Omental fat pad (tissue), 4 donors: ENCODE measurements at places on chromosomes 2 and 18.

- DNase-seq, result no peak
Observed at GRCh38 chr2:20612925-20613916, 37.7 kb downstream of the HS1BP3 start.

DNA sequence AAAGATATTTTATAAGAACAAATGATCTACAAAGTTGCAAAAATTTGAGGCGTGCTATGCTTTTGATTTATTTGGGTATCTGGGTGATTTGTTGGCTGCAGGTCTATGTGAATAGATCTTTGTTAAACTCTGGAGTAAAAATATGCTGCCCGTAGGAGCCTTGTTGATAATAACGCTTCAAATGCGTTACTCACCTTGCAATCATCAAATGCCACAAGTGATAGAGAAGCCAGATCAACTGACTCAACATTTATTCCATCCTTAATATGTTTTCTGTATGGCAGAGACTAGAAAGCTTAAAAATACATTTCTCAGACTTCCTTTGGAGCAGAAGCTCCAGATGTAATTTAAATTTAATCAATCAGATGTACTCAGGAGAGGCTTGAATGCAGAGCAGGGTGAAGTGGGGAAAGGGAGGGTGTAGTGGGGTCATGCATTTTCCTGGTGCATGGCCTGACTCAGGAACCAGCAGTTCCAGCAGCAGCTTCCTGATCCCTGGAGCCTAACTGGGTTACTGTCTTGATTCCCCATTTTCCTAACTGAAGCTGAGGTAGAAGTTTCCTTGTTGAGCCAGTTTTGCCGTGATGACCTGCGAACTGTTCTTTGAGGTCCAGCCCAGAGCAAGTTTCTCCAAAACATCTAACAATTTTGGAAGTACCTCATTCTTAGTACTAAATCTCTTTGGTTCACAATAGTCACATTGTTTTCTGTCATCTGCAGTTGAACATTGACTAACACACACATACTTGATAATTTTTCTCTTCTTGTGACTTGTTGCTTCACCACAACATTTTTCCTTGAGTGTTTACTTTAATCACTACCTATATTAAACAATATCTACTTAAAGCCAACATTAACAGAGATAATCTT is 284.7 kb upstream of the CWC22 start:
- no peak for DNase-seq

GRCh38 chr18:28459587-28459986 is 282.7 kb upstream of the CDH2 start:
- DNase-seq, result no peak

- no peak for DNase-seq
Observed at GRCh38 chr18:72985686-72986085, 117.9 kb upstream of the NETO1 start.

GRCh38 chr18:5628512-5629255 is 84.9 kb upstream of the EPB41L3 start:
- peak; percentile 32 for DNase-seq

DNA sequence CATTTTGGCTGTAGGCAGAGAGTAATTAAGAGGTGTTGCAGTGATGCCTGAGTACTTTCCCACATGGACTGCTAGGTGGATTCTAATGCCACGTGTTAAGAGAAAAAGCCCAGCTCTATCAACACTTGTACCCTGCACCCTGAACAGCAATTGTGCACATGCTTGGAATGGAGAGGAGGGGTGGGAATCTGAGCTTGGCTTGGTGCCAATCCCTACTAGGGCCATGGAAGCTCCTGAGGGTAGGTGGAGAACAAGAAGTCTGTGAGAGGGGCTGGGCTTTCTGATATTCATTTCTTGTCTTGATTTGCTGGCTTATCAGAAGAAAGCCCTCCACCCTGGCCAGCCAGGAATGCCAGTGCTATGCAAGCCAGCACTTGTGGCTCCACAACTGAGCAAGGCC is 292.2 kb downstream of the KCNS3 start:
- DNase-seq, result no peak

GRCh38 chr2:163405298-163405697 is 330.5 kb downstream of the FIGN start:
- DNase-seq, result no peak

GRCh38 chr2:197280015-197280702 is 30.4 kb downstream of the ANKRD44 start:
- DNase-seq, result no peak

DNA sequence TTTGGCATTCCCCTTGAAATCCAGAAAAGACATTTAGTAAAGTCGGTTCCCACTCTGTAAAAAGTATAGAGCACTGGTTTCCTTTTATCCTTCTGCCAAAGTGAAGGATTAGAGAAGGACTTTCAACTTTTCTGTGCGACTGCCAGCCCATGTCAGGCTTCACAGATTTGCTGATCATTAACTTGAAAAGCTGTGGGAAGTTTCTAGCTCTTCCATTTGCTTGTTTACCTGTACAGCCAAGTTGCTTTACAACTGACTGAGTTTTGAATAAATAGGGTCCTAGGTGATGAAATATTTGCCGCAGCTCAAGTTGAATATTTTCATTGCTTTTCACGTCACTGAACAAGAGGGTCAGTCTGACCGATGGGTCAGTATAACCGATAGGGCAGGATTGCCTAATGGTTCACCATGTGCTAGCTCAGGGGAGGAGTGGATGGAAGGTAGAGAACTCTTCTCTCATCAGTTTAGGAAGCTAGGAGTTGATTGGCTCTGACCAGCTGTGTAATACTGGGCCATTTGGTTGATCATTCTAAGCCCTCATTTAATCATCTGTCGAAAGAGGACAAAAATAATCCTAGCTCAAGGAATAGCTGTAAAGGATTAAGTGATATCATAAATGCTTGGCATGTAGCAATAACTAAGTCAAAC is 30.4 kb downstream of the UPP2 start:
- DNase-seq, result no peak

DNA sequence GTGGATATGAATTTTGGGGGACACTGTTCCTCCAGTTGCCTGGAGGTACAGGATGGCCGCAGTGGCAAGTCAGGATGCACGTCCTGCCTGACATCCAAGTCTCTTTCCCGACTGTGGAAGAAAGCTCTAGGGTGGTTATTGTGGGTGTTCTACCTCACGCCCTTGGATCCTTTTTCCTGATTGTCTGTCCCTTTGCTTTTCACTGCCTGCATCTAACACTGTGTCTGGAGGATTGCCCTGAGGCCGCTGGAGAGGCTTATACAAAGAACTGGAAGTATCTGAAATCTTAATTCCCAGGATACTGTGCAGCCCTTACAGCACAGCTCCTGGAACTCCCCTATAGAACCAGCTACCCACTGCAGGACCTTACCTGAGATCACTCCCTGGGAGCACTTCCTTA is 250.5 kb downstream of the TFCP2L1 start:
- DNase-seq, result no peak

DNA sequence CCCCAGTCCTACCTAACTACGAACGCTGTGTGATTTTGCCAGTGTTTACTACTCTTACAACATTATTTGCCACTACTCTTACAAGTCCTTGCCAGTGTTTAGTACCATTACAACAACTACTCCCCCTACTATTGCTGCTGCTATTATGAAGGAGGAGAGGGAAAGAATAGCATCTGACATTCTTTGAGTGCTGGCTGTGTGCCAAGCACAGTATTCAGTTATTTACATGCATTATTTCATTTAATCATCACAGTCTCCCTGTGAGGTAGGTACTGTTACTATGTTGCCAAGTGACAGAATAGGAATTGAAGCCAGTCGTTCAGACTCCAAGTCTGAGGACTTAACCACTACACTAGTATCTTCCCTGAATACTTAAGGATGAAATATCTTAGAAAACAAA is 185.9 kb upstream of the FOSL2 start:
- no peak for DNase-seq

- no peak for DNase-seq
Observed at GRCh38 chr18:54946149-54946581, 13.1 kb downstream of the CCDC68 start.

GRCh38 chr2:111919794-111920608 is 21.6 kb downstream of the MERTK start:
- DNase-seq, result no peak

DNA sequence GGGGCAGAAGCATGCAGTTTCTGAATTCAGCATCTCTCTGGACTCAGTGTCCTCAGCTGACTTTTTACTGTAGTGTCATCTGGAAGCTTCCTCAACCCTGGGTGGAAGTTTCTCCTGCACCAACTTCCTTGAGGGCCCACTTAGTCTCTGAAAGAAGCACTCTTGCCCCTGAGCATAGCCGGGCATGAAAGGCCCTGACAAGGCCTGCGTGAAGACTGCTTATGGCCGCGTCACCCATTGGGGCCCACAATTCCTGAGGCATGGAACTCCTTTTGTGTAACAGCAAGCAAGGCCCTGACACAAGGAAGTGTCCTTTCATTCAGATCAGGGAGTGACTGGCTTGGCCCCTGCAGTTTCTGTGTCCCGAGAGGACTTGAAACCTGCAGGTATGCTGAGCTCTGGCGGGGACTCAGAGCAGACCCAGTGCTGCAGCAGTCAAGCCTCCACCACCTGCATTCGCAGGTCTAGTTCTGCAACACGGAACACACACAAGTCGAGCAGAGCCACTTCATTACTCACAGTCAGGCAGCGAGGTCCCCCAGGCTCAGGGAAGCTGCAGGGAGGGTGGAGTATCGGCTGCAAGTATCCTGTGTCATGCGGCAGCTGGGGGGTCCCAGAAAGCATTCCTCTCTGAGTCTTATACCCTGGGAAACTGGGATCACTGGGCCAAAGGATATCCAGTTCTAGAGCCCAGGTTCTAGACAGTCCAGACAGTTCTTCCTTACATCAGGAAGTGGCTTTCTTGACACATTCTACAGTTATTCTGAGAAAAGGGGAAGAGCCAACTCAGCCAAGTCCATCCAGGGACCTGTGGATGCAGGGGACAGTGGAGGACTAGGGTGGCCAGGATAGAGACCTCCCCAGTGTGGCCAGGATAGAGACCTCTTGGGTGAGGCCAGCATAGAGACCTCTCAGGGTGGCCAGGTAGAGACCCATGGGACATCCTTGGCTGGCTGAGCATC is 35.6 kb upstream of the PRLH start:
- DNase-seq, result no peak

DNA sequence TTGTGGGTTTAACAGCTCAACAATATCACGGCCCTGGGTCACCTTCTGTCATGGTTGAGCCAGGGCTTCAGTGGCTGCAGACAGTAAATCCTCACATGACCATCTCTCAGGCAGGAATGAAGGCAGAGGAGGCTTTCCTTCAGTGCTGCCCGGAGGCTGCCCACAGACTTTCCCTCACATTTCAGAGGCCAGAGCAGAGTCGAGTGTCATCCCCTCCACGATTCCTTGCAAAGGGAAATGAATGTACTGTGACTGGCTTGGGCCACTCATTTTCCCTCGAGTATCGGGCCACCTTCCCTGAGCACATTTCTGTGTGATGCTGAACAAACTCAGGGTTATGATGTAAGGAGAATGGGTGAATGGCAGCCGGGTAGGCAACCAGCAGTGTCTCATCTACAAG is 10.0 kb upstream of the REEP1 start:
- DNase-seq, result no peak

DNA sequence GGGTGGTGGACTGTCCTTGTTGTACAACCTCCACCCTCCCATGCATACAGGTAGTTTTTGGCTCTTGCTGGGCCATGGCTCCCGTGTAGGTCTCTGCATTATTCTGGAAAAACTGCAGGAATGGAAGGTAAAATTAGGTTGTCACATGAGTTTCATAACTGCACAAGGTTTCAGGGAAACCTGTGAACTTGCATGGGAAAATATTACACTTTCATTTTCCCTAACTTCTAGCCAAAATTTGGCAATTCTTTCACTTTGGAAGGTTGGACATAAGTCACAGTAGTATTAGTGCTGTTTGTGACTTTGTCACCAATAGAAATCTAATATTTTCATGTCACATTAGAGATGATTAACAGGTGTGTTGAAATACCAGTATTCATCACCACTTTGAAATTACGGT is 118.1 kb upstream of the MGAT5 start:
- DNase-seq, result no peak

DNA sequence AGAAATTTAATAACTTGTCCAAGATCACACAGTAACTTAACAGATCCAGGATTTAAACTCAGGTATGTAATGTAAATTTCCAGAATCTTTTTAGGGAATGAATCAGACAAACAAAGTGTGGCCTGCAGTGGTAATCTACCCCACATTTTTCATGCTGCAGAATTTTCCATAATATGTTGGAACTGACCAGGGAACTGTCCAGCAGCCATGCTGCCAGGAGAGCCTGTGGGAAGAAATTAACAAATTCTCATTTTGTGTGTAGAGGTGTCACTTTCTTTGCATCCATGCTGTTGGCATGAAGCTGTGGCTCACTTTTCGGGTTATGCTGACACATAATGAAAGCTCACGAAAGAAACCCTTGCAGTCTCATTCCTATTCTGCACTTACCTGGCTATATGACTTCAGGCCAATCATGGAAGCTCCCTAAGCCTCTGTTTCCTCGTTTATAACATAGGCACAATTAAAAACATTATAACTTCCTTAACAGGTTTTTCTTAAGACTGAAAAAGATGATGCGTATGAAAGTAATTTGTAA is 54.7 kb downstream of the CDKL4 start:
- DNase-seq, result no peak

GRCh38 chr2:136325844-136326331 is 207.9 kb upstream of the CXCR4 start:
- no peak for DNase-seq

GRCh38 chr2:32711219-32711618 is 83.4 kb downstream of the TTC27 start:
- DNase-seq, result no peak

GRCh38 chr2:199979398-199979797 is 24.0 kb downstream of the MAIP1 start:
- DNase-seq, result no peak

DNA sequence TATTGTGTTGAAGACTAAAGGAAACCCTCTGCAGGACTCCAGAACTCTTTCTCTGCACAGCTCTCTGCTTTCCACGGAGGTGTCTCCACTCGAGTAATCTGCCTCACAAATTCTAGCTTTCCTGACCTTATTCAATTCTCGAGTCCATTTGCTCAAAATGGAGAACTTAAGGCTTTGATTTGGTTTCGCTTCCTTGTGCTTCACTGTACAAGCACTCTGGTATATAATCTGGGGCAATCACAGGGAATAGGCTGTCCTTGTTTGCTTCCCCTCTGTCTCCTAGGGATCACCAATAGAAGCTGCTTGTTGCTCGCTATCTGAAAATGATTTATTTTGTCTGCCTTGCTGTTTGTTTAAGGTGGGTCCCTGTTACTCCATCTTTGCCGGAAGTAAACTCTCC is 129.1 kb upstream of the DOCK10 start:
- no peak for DNase-seq

GRCh38 chr18:76697441-76697901 is 124.9 kb upstream of the ZNF236 start:
- no peak for DNase-seq

GRCh38 chr2:88859461-88859860 is 168.0 kb downstream of the RPIA start:
- DNase-seq, result no peak

DNA sequence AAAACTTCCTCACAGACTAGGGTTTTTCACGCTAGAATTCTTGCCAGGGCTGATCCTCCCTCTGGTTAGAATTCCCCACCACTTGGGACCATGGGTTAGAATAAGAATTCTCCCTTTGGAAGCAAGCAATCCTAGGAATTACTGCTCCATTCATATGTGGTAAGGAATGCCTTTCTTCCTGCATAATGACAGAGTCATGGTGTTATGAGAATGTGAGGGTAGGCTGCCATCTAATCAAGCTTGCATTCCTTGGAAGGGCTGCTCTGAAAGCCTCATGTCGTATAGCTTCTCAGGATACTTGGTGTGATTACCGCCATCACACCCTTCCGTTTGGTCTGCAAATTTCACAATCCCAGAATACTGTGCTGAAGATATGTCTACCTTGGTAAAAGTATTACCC is 1282.4 kb upstream of the PIK3C3 start:
- DNase-seq, result no peak

- DNase-seq, result no peak
Observed at GRCh38 chr18:50192995-50193795, 1.8 kb downstream of the MYO5B start.

GRCh38 chr2:210606001-210606400 is 49.6 kb downstream of the CPS1 start:
- no peak for DNase-seq
